ENCODE measurements at places on chromosomes 4 and X.

DNA sequence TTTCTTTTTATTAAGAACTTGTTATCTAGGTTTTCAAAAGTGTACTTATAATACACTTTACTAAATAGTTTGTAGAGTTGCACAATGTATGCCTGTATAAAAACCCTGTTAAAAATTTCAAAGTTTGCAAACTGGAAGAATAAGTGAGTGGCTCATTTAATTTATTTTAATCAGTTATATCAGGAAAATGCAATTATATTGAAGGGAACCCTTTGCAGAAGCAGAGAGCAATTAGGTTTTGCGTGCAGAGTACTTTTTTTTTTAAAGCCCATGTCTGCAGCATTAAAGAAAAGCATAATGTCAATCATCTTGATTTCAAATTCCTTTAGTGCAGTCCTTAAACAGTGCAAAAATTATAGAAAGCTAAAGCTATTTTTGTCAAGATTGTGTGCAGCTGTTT, 271.3 kb upstream of the LDB2 start:
- DNase-seq: no peak

GRCh38 chr4:87281603-87282002, 41.1 kb downstream of the HSD17B13 start:
- no peak for DNase-seq

GRCh38 chr4:159455675-159456237, 352.9 kb downstream of the RAPGEF2 start:
- DNase-seq: no peak

DNA sequence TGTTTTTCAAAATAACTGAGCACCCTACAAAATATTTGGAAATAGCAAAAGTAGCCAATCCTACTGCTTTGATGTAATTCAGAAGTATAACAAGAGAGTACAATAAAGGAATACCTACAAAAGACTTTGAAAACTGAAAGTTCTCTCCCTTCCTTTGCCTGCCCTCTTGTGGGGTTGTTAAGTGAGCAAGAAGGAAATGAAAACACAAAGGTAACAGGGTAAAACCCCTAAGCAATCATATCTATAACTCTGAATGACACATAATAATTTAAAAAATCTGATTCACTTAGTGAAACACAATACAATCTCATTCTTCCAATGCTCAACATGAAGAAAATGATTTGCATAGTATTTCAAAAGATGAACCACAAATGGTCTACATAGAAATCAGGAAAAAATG, 98.2 kb downstream of the FRYL start:
- DNase-seq: no peak

- no peak for DNase-seq
These were observed 29.9 kb downstream of the VEGFC start for GRCh38 chr4:176762661-176763308.

DNA sequence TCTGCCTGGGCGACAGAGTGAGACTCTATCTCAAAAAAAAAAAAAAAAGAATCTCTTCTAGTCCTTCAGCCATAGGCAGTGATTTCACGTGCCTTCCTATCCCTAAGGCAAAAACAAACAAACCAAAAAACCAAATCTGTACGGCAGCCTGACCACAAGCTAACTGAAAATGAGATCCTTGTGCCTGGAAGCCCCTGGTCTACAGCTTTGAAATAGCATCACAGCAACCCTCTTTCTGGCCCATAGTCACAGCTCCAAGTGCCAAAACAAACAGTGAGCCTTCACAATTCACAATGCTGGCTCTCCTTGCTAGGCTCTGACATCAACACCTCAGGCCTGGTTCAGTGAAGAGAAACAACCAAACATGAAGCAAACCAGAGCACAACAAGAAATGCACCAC, 46.1 kb downstream of the TMEM150C start:
- no peak for DNase-seq
